ENCODE measurements at places on chromosomes 7 and 10.

DNA sequence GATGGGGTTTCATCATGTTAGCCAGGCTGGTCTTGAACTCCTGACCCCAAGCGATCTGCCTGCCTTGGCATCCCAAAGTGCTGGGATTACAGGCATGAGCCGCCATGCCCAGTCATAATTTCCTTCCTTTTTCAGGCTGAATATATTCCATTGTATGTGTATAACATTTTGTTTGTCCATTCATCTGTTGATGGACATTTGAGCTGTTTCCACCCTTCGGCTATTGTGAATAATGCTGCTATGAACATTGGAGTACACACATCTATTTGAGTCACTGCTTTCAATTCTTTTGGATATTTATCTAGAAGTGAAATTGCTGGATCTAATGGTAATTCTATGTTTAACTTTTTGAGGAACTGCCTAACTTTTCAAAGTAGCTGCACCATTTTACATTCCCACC lies 34.6 kb downstream of the TLX1 start:
- no peak for DNase-seq

GRCh38 chr7:78620920-78621319 lies 822.3 kb downstream of the PHTF2 start:
- DNase-seq = no peak

DNA sequence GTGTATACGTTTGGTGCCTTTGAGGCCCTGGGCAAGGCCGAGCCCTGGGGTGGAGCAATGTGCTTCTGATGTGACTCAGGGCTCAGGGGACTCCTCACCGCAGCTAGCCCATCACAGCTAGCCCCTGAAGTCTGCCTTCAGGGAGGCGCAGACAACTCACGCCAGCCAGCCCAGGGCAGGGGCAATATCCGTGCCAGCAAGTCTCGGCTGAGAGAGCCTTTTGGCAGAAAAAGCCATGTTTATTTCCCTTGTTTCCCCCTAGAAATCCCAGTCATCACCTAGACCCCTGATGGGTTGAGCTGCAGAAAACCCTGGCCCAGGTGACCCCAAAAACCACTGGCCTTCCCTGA lies 90.4 kb downstream of the CHST15 start:
- DNase-seq = no peak

GRCh38 chr7:27916372-27916771 lies 176.4 kb downstream of the TAX1BP1 start:
- DNase-seq = no peak

All from BJ (cell line).